Pancreas (tissue), 10 donors: ENCODE measurements at places on chromosomes 3 and 15. TPM values are rescaled to one million over a fixed set of nuclear protein-coding genes. Genes with fewer than 3 reads are reported as not detected.

SNUPN gene
- polyA plus RNA-seq, result 8.7 TPM

MAPKAPK3 gene
- polyA plus RNA-seq, result 15.8 TPM

C3orf52 gene
- polyA plus RNA-seq, result 11.2 TPM

INKA1 gene
- polyA plus RNA-seq, result 1.6 TPM

RTF1 gene
- 17.3 TPM for polyA plus RNA-seq

MEGF11 gene
- polyA plus RNA-seq, result 0.34 TPM

TMEM266 gene
- polyA plus RNA-seq, result 4.3 TPM

ULK4 gene
- polyA plus RNA-seq, result 2.9 TPM

BSN gene
- polyA plus RNA-seq, result 1.6 TPM

IL20RB gene
- 0.87 TPM for polyA plus RNA-seq

NDUFB5 gene
- 43.7 TPM for polyA plus RNA-seq

EXOG gene
- polyA plus RNA-seq, result 10.3 TPM

STXBP5L gene
- 1.1 TPM for polyA plus RNA-seq

SLC51A gene
- 0.23 TPM for polyA plus RNA-seq

RGMA gene
- polyA plus RNA-seq, result 6.0 TPM

ANKUB1 gene
- polyA plus RNA-seq, result not detected

TAGLN3 gene
- 50.7 TPM for polyA plus RNA-seq

CCR8 gene
- not detected for polyA plus RNA-seq

STRA6 gene
- polyA plus RNA-seq, result 0.19 TPM

TTC21A gene
- polyA plus RNA-seq, result 21.7 TPM

SERINC4 gene
- 0.23 TPM for polyA plus RNA-seq

C3orf33 gene
- polyA plus RNA-seq, result 5.7 TPM

RARRES1 gene
- 2.6 TPM for polyA plus RNA-seq

IL5RA gene
- 0.35 TPM for polyA plus RNA-seq

C3orf22 gene
- polyA plus RNA-seq, result 0.09 TPM

CGGBP1 gene
- 20.0 TPM for polyA plus RNA-seq

DUOXA2 gene
- polyA plus RNA-seq, result not detected

SNX4 gene
- 19.6 TPM for polyA plus RNA-seq

IREB2 gene
- 5.7 TPM for polyA plus RNA-seq

U2SURP gene
- polyA plus RNA-seq, result 36.4 TPM

DNAH12 gene
- 1.7 TPM for polyA plus RNA-seq

RBMS3 gene
- 7.5 TPM for polyA plus RNA-seq

LTK gene
- 0.63 TPM for polyA plus RNA-seq

SLC12A8 gene
- 8.5 TPM for polyA plus RNA-seq
